Activated T-cell treated with anti-CD3 and anti-CD28 coated beads for 1 hour (primary cell): ENCODE measurements at places on chromosomes 7 and 10.

DNA sequence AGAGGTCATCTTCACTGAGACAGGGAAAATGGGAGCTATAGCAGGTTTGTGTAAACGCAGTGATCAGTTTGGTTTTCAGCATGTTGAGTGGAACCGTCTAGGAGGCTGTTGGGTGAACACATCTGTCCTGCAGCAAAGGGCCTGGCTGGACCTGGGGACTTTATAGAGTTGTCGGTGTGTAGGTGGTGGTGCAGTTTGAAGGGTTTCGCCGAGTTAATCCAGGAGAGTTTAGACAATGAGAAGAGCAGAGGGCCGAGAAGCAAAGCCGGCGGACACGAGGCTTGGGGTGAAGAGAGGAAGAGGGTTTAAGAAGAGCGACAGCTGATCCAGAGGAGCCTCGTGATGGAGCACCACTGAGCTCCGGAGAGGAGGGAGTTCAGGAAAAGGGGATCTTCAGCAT, 39.1 kb downstream of the IL15RA start:
- no peak for DNase-seq

GRCh38 chr10:25049966-25050365, 33.6 kb downstream of the THNSL1 start:
- no peak for DNase-seq

DNA sequence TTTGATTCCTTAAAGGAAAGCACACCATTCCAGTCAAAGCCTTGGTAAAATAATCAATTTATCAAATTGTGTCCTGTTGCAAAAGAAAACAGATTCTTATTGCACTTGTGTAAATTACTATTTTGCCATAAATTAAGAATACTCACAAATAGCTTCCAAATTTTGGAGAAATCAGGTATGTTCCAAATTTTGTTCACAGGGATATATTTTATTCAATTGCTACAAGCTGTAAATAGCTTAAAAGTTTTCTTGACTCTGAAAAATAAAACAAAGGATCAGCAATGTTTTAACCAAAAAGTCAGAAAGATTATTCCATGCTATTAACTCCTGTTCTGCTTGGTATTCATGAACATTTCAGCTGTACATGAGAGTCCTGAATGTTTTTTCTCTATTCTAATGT, 47.4 kb upstream of the CHST3 start:
- DNase-seq: no peak

- DNase-seq: no peak
These were observed 62.1 kb upstream of the PRSS58 start for GRCh38 chr7:142319970-142320369.

GRCh38 chr10:79983286-79983909, 34.5 kb upstream of the SFTPD start:
- DNase-seq: no peak

DNA sequence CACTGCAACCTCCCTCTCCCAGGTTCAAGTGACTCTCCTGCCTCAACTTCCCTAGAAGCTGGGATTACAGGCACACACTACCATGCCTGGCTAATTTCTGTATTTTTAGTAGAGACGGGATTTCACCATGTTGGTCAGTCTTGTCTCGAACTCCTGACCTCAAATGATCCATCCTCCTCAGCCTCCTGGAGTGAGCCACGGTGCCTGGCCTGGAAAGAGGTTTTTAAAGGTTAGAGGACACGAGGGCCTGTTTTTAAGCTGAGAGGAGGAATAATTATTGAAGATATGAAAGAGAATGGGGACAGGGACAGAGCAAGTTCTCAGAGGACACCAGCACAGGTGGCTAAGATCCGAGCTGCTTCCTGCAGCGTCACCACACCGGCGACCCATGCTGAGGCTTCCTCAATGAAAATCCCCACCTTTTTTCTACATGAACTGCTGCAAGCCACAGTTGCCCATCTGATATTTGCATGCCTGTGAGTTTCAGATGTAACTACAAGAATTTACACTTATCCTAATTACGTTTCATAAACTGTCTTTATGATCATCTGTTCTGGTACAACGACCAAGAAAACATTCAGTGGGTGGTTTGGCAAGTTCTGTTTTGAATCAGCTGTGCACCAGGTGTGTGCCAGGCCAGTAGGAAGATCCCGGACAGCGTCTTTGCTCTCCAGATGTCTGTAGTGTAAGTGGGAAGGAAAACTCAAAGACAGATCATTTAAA, 76.0 kb downstream of the HIP1 start:
- no peak for DNase-seq

DNA sequence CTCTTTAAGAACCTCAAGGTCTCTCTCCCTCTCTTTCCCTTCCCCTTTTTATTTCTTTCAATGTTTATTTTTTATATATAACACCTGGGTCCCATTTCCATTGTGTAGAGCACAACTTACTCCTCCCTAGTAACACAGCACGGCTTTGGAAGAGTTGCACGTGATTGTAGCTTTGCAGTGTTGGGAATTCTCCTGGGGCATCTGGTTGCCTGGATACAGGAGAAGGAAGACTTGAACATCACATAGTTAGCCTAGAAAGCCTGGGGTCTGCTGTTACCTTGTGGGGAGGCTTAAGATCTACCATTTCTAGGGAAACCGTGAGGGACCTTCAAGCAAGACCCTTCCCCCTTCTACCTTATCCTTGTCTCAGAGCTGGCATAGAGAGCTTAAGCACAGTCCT, 41.1 kb upstream of the NFKB2 start:
- DNase-seq: no peak

GRCh38 chr10:126128581-126128980, 232.2 kb downstream of the FANK1 start:
- DNase-seq: no peak

DNA sequence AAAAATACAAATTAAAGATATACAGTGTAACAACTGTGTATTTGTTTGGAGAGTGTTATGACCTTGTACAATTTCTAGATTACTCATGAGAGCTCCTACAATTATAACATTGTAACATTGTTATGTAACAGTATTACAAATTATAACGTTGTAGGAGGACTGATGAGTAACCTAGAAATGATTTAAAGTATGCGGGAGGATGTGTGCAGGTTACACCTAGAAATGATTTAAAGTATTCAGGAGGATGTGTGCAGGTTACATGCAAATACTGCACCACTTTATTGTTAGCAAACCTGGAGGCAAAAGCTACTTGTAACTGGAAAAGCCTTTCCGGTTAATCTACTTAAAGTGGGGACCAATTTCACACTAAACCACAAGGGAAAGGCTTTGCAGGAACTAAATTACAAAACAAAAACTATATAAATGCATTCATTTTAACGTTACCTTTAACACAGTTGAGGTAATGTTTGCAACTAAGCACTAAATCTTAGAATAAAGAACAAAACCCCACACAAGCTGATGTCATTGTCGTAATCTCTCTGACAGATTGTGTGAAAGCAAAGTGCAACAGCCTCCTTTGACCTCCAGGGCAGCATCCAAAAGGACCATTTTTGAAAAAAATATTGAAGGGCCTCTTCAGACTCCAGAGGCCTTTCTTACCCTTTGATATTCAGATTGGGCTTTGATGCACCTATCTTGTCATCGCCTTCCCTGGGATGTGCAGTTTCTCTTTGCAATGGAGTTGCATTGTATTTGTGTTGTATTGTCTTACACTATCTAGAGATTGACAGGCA, 522.1 kb upstream of the FOXK1 start:
- no peak for DNase-seq

DNA sequence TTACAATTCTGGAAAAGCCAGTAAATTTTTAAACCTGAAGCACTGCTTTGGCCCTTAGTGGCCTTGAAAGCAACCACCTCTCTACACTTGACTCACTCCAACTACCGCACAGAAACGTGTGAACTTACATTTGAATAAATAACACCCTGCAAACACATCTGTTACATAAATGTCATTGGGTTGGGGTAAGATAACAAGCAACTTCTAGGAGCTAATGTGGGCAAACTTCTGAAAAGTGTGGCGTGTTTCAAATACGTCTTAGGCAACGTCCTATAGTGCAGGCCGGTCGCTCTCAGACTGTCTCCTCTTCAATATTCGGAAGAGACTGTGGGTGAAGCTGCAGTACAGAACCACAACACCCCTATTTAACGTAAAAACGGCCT, 474 bp downstream of the ORC5 start:
- no peak for DNase-seq

DNA sequence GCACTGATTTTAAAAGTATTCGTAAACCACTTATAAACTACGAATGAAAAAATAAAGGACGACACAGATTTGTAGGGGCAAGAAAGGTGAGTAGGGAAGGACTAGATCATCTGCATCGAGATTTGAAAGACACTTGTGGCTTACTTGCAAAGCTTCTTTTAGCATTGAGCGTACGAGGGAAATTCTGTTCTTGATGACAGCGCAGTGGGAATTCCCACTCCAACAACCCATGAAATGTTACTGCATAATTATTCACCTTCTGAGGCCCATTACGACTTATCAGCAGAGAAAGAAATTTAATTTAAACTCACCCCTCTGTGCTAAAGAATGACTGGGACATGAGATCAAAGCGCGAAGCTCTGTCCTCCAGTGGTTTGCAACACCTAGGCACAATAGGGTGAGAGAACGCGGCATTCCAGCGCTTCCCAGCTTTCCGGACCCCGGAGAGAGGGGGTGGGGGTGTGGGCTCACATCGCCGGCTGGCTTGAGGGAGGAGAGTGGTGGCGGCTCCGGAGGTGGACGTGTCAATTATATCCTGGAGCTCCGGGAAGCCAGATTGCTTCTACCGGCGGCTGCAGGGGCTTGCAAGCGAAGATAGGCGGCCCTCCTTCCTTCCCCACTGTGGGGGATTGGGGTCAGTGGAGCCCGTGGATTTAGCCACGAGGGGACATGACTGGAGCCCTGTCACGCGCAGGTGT, 10.3 kb downstream of the SP8 start:
- no peak for DNase-seq

DNA sequence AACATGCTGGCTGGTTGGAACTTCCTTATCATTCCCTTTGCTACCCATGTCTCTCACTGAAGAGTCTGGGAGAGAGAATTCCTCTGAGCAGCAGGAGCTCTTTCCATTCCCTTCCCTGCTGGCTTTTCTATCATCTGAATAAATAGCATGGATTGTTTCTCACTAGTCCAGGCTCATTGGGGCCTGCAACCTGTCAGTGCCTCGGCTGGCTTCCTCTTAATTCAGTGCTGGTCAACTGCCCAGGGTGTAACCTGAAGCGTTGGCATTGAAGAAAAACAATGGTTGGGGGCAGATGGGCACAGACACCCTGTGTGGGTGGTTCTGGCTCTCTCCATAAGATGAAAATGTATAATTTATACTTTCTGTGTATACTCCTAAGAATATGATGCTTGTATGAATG, 155.6 kb downstream of the ANLN start:
- no peak for DNase-seq

DNA sequence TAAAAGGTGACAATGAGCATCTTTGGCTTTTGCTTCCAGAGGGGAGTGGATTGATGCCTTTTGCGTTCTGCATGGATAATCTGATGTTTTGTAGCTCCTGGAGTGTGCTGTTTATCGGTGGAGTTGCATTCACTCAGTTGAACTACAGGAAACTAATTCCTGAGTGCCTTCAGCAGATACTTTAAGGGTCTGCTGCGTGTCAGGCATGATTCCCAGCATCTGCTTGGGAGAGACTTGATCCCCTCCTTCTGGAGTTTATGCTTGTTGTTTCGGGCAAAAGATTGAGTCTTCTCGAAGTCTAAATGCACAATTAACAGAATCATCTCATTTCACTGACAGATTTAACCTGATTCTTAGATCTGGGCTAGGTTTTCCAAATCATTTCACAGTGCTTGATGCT, 46.2 kb downstream of the CELF2 start:
- no peak for DNase-seq

GRCh38 chr10:124458889-124459288, 2.7 kb upstream of the LHPP start:
- no peak for DNase-seq

DNA sequence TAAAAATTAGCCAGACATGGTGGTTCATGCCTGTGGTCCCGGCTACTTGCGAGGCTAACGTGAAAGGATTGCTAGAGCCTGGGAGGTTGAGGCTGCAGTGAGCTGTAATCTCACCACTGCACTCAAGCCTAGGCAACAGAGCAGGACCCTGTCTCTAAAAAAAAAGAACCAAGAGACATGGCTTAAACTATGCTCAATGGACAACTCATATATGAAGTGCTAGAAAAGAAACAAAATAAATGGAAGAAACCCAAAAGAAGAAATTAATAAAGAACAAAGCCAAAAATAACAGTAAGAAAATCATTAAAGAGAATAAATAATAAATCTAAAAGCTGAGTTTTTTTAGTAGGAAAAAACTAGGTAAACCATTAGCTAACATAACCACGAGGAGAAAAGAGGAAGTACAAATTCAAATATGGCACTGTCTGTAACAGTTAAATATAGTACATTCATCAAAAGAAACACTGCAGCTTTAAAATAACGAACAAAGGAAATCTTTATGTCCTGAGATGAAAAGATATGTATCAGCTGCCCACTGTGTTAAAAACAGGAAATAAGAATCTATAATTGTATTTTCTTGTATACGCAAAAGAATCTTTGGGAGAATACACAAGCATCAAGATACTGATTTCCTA, 48.7 kb downstream of the UPF2 start:
- no peak for DNase-seq

- no peak for DNase-seq
These were observed 40.6 kb downstream of the STAM start for GRCh38 chr10:17684537-17684936.

- no peak for DNase-seq
These were observed 92.8 kb downstream of the CHN2 start for GRCh38 chr7:29287366-29287765.

DNA sequence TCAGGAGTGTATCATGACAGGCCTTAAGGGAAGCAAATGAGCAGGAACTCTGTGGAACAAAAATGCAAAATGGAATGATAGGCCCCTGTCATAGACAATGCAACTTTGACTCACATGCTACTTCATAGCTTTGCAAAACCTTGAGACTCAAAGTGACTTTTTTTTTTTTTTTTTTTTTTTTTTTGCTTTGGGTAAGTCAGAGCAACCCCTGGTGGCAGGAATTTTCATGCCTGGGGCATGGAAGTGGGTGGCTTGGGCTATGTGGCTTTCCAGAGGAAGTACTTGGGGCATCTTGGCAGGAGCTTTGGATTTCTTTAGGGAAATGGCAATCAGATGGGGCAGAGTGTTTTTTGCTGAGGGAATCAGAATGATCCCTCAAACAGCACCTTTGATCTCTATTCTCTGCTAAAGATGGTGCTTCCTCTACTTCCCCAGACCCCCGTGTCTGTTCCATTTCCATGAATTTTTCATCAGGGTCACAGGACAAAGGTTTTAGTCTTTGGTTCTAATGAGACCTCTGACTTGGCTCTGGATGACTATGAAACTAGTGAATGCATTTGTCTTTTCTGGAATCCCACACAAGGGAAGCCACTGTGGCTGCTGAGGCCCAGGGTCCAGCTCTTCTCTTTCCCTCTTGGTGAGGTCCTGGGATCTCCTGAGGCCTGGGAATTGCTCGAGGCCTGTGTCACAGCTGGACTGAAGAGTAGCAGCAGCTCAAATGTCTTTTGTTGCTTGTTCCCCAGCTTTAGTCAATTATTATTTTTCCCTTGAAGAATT, 62.8 kb downstream of the TACC2 start:
- no peak for DNase-seq

GRCh38 chr7:82445271-82445670, 1.7 kb upstream of the CACNA2D1 start:
- DNase-seq: no peak

GRCh38 chr7:47290466-47290865, 291.4 kb downstream of the TNS3 start:
- DNase-seq: no peak

GRCh38 chr7:1012004-1012715, 29.2 kb downstream of the CYP2W1 start:
- DNase-seq: no peak

GRCh38 chr7:124679586-124680225, 85.9 kb downstream of the GPR37 start:
- no peak for DNase-seq
